Stimulated activated naive CD4-positive, alpha-beta T cell (primary cell): ENCODE measurements at places on chromosomes 11 and 22.

GRCh38 chr11:106032861-106033260 lies 10.8 kb upstream of the MSANTD4 start:
- no peak for DNase-seq

- DNase-seq = no peak
Observed at GRCh38 chr11:87926250-87926970, 248.8 kb downstream of the RAB38 start.

DNA sequence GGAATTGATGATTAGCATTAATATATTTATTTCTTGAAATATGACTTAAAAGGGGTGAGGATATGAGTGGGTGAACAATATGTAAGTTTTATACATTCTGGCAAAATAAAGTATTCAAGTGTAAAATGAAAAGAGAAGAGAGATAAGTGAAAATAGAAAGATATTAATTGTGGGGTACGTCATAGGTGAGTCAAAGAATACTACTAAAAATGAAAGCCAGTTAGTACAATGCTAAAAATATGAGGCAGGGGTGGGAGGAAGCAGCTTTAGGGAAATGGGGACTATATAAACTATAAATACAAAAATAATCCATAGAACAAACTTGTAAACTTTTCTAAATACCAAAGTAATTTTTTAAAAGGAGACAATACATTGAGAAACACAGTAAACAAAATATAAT lies 661.4 kb downstream of the CNTN5 start:
- no peak for DNase-seq

DNA sequence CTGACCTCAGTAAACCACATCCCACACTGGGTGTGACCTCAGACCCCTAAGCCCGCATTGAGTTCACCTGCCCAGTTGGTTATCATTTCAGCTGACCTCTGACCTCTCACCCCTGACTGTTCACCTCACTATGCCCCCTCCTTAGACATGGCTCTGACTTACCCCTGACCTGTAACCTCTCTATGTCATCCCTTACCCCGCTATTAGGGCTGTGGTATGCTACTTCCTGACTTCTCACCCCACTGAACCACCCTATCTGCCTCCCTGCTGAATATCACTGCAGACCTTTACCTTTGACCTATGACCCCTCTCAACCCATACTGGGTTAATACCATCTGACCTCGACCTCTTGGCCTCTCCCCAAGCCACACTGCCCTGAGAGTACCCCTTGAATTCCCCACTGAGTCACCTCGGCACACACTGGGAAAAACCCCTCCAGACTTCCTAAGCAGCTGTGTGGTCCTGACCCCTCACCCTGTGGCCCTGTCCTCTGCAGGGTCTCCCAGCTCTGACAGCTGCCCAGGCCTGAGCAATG lies 8.3 kb downstream of the PLCB3 start:
- DNase-seq = no peak

GRCh38 chr22:37665487-37665886 lies 7.0 kb downstream of the PDXP start:
- no peak for DNase-seq

- DNase-seq = no peak
Observed at GRCh38 chr22:37253126-37253660, 9.1 kb upstream of the RAC2 start.

DNA sequence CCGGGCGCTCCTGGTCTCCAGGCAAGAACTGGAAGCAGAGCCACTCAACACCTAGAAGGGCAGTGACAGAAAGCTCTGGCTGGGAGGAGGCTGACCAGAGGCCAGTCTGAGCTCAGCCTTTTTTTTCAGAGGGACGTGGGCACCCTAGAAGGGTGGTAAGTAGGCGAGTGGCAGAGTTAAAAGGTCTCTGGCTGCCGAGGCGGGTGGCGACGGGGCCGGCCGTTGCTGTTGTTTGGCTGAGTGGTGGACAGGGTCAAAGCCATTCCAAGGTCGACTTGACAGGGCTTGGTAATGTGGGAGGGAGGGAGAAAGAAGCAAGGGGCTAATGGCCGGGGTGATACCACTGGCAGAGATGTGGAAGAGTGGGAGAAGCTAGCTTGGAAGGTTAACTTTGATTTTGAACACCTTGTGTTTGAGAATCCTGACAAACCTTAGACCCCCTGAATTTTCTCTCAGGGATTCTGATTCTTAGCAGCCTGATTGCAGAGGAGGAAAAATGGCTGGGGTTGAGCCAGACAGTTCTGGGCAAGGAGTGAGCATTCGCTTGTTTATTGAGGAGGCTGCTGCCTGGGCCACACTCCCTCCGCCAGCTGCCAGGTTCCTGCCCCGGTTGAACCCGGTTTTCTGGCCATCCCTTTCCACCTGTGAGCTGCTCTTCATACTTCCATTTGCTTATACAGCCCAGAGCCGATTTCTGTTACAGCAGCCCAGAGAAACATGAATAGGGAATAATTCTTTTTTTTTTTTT lies 868 bp upstream of the SYCE3 start:
- DNase-seq = no peak

DNA sequence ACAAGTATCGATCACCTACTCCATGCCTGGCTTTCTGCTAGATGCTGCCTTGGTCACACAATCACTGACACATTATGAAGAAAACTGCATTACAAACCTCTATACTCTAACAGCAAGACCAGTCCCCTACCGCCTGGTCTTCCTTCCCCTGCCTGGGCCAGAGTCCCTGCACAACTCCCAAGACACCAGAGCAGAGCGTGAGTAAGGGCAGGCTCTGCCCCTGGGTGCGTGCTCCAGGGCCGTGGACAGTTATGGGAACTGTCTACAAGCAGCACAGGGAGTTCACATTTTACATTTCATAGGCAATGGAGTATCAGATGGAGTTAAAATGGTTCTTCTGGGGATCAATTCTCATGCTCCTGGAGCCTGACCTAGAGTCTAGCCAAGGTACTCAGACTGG lies 6.5 kb downstream of the FZD4 start:
- DNase-seq = no peak

GRCh38 chr22:45127866-45128265 lies 35.9 kb upstream of the NUP50 start:
- DNase-seq = no peak

DNA sequence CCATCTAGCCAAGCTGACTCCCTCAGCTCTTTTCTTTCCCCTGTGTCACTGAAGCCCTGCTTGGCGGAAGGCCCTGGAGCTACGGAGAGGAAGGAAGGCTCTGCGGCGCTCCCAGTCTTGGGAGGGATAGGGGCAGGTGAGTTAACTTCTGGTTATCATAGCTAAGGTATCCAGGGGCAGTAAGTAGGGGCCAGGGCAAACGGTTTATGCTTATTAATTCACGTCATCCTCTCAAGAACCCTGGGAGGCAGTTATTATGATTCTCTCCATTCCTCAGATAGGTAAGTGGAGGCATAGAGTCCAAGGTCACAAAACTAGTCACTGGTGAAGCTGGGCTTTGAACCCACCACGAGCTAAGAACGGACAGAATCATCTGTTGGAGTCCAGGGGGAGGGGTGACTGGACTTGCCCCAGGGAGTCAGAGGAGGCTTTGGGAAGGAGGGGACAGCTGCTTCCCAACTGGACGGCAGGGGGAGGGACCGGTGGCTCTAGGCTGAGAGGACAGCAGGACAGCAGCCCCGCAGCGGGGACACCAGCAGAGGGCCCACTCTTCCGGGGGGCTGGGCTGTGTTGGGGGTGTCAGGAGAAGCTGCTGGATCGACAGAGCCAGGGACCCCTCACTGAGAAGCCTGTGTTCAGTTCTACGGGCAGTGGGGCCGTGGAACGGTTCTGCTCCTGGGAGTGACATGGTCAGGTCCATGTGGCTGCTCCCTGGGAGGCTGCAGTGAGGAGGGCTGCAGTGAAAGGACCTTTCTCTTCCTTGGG lies 3.5 kb downstream of the BAIAP2L2 start:
- DNase-seq = no peak

DNA sequence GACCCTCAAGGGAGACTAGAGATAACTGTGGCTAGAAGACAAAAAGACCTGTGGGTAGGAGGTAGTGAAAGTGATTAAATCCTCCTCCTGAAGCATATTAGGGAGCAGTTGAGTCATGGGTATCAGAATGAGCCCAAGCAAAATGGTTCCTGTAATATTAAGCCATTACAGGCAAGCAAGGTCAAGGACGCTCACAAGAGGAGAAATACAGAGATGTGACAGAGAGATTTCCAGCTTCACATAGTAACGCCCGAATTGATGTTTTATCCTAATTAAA lies 77.7 kb downstream of the FAM76B start:
- DNase-seq = no peak

- no peak for DNase-seq
Observed at GRCh38 chr11:12489246-12489772, 111.9 kb downstream of the PARVA start.

GRCh38 chr11:61688365-61689163 lies 8.4 kb downstream of the DAGLA start:
- no peak for DNase-seq

DNA sequence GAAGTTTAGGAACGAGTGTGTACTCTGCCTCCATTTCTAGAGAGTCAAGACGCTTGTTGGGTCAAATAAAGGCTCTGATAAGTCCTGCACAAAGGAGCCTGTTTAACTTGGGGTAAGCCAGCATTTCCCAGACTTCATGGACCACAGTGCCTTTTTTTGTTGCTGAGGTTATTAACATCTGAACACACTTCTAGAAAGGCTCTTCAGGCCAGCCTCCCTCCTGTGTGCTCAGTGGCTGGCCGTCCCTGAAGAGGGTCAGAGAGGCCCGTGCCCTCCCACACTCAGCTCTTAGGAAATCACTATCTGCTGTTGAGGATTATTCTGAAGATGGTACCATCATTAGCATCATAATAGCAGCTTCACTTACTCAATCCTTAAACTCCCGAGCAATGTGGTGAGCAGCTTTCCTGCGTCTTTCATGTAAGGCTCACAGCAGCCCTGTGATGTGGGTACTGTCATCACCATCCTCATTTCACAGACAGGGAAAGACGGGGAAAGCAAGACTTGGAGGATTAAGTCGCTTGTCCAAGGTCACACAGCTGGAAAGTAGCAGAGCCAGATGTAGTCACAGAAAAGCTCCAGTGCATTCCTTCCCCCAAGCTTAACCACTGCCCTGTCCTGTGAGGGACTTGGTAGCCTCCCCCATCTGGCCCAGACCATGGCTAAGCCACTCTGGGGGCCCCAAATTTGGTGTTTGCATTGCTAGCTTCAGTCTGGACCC lies 71.3 kb downstream of the TSPAN18 start:
- no peak for DNase-seq

GRCh38 chr11:118878163-118878563 lies 5.5 kb upstream of the CXCR5 start:
- peak; percentile 31 for DNase-seq

GRCh38 chr22:44870021-44870420 lies 117.6 kb downstream of the ARHGAP8 start:
- no peak for DNase-seq

- no peak for DNase-seq
Observed at GRCh38 chr11:119828819-119829218, 99.8 kb upstream of the NECTIN1 start.

GRCh38 chr22:47236161-47236560 lies 473.7 kb downstream of the TBC1D22A start:
- no peak for DNase-seq

- DNase-seq = no peak
Observed at GRCh38 chr11:73553266-73553665, 44.6 kb downstream of the FAM168A start.

GRCh38 chr11:128210148-128210940 lies 377.0 kb downstream of the ETS1 start:
- no peak for DNase-seq

DNA sequence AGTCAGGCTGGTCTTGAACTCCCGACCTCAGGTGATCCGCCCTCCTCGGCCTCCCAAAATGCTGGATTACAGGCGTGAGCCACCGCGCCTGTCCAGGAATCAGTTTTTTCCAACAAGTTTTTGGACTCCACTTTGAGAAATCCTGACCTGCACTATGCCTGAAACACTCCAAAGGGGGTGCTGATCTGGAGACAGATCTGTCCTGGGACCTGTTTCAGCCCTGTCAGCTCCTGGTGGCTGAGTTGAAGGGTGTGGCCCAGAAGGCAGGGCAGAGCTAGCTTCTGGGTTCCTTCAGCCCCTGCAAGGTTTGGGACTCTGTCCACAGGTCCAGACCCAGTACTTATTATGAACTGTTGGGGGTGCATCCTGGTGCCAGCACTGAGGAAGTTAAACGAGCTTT lies 1.2 kb downstream of the DNAJC4 start:
- no peak for DNase-seq

GRCh38 chr11:104564921-104565582 lies 333.2 kb downstream of the CASP12 start:
- DNase-seq = no peak

GRCh38 chr11:124886476-124886875 lies 11.2 kb downstream of the ROBO4 start:
- no peak for DNase-seq

DNA sequence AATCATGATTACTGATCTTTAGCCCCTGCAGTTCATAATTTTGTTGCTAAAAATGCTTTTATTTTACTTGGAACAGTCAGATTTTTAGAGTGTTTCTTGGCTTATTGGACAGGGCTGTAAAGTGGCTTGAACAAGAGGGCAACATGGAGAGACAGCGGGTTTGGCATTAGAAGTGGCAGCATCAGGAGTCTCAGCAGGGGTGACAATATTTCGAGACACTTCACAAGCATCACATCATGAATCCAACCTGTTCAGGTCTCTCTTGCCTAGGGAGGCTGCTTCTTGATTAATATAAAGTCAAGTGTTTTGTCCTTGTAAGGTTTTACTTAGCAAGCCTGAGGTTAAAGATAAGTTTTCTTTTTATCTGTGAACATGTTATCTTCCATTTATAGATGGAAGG lies 2249.5 kb downstream of the LRRC4C start:
- no peak for DNase-seq

DNA sequence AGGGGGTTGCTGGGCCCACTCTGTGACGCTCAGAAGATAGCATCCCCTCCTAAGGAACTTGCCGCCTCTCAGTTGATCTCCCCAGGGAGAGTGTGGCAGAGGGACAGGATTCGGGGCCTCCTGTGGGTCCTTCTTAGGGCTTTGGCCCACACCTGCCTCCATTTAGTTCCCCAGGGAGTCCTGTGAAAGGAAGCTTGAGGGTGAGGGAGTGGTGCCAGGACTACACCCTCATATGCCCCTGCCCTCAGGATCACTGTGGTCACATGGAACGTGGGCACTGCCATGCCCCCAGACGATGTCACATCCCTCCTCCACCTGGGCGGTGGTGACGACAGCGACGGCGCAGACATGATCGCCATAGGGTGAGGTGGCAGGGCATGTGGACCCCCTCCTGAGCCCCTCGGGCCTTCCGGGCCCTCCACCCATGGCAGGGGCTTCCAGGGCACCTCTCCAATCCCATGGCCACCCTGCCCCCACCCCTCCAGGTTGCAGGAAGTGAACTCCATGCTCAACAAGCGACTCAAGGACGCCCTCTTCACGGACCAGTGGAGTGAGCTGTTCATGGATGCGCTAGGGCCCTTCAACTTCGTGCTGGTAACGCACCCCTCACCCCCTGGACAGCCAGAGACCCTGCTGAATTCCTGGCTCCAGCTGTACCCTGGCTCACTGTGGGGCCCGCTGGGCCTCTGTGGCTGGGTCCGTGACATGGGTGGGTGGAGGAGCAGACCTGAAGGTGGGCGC lies 3.5 kb downstream of the INPP5J start:
- DNase-seq = no peak

- no peak for DNase-seq
Observed at GRCh38 chr11:44147751-44148150, 52.3 kb downstream of the EXT2 start.
